Epithelial cell of proximal tubule (primary cell): ENCODE measurements at places on chromosomes 5 and 9. TPM values are rescaled to one million over a fixed set of nuclear protein-coding genes. Genes with fewer than 3 reads are reported as not detected.

- no peak for DNase-seq
Observed at GRCh38 chr9:98690686-98691085, 18.0 kb downstream of the GABBR2 start.

DNA sequence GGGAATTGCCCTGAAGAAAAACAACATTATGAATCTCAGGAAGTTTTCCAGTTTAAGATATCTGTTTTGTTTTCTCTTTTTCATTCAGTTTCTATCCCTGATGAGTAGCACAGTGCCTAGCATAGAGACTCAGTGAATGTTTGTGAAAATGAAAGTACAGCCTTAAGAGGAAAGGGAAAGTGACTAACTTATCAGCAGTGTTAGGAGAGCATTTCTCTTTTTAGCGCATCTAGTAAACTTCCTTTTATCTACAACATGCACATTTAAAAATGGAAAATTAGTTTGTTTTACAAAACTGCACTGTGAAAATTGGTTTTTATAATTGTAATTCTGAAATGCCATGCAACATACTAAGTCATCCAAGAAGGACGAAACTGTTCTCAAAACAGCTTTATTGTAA lies 110.8 kb downstream of the SMARCA2 start:
- DNase-seq, result no peak

GRCh38 chr5:140287801-140288521 lies 14.9 kb downstream of the PFDN1 start:
- no peak for DNase-seq

DNA sequence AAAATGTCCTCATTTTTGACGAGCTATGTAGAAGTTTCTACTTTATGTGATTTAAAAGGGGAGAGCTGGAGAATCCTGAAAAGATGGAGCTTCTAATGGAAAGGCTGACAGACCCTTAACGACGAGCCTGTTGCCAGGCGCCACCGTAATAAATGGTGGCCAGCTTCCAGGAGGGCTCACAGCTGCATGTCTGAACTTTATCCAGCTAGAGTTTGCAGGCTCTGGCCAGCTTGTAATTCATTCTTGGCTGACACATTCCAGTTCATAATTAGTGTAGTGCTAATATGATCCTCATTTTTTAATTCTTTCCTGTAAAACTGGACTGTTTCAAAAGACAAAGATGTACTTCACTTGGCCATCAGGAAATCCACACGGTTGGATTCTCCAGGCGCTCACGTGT lies 246.7 kb downstream of the GAS1 start:
- DNase-seq, result no peak

PFN3 gene
- not detected in 2 replicates for total RNA-seq

GCNT1 gene
- 7.7 and 9.9 TPM in 2 replicates for total RNA-seq

GRCh38 chr5:111200828-111201227 lies 23.4 kb upstream of the CAMK4 start:
- no peak for DNase-seq

- DNase-seq, result no peak
Observed at GRCh38 chr5:124935065-124935464, 188.6 kb upstream of the ZNF608 start.

C5orf63 gene
- 4.6 and 11.9 TPM in 2 replicates for total RNA-seq

DNA sequence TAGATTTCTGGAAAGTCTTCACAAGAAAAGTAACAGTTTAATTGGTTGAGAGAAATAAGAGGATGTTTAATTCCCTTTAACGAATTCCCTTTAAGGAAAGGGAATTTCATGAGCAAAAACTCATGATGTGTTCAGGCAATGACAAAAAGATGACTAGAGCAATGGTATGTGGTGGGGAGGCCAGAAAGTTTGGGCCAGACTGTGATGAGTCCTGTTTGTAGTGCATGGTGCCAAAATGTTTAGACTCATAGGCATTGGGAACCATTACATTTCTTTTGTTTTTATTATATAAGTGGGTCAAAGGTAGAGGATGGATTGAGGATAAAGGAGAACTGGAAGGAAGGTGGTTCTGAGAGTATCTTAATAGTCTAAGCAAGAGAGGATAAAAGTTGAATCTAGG lies 10.9 kb downstream of the CNTRL start:
- DNase-seq, result no peak

- DNase-seq, result no peak
Observed at GRCh38 chr9:89412951-89413350, 85.0 kb downstream of the SEMA4D start.

GRCh38 chr9:95029288-95029687 lies 288.2 kb downstream of the FANCC start:
- no peak for DNase-seq

NXNL2 gene
- total RNA-seq, result 3.1 and 6.9 TPM in 2 replicates

DNA sequence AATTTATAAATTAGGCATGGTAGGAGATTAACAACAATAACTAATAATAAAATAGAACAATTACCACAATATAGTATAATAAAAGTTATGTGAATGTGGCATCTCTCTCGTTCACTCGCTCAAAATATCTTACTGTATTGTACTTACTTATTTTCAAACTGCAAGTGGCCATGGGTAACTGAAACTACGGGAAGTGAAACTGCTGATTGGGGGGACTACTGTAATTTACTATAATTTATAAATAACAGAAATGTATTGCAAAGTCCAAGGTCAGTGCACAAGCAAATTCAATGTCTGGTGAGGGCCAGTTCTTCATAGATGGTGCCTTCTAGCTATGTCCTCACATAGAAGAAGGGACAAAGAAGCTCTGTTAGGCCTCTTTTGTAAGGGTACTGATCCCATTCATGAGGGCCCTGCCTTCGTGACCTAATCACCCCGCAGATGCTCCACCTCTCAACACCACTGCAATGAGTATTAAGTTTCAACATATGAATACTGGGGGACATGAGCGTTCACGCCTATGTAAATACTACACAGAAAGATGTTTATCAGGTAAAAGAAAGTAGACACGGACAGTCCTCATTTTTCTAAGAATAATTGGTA lies 39.0 kb downstream of the KCNIP1 start:
- DNase-seq, result no peak

MCC gene
- total RNA-seq, result 4.3 and 6.3 TPM in 2 replicates

GRCh38 chr9:3992924-3993323 lies 306.9 kb downstream of the GLIS3 start:
- peak; percentile 75 for DNase-seq

DNA sequence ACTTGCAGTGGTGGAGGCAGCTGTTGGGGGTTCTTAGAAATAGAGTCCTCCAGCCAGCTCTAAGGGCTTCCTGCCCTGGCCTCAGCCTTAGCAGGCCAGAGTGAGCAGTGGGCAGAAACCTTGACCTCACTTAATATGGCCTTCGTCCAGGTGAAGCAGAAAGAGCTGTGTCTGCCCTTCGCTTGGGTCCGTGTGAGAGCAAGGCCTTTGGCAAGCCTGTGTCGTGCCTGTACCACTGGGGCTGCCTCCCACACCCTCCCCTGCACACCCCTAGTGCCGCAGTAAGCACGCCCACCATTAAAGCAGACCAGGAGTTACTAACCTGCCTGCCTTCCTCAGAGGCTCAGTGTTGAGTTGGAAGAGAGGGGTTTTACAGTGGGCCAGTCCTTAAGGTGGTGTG lies 13.6 kb downstream of the ARPC5L start:
- DNase-seq, result no peak

CNTNAP3 gene
- 5.5 and 16.6 TPM in 2 replicates for total RNA-seq

DNA sequence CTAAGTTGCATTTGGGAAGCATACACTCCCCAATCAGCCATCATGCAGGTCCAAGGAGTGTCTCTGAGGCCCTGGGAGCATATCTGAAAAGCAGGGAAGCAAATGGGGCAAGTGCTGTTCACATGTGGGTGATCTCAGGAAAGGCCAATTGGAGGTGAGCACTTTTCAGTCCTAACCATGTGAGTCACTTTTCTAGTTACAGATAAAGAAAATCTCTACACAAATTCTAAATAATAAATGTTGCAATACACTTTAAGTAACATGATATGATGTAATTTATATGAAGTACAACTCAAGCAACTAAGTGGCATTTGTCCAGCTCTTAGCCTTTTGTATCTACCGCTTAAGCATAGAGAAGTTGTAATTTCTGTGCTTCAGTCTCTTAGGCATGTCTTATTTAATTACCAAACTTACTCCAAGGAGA lies 18.4 kb downstream of the ADAMTS16 start:
- no peak for DNase-seq

MAMDC4 gene
- 1.2 and 4.8 TPM in 2 replicates for total RNA-seq

DNA sequence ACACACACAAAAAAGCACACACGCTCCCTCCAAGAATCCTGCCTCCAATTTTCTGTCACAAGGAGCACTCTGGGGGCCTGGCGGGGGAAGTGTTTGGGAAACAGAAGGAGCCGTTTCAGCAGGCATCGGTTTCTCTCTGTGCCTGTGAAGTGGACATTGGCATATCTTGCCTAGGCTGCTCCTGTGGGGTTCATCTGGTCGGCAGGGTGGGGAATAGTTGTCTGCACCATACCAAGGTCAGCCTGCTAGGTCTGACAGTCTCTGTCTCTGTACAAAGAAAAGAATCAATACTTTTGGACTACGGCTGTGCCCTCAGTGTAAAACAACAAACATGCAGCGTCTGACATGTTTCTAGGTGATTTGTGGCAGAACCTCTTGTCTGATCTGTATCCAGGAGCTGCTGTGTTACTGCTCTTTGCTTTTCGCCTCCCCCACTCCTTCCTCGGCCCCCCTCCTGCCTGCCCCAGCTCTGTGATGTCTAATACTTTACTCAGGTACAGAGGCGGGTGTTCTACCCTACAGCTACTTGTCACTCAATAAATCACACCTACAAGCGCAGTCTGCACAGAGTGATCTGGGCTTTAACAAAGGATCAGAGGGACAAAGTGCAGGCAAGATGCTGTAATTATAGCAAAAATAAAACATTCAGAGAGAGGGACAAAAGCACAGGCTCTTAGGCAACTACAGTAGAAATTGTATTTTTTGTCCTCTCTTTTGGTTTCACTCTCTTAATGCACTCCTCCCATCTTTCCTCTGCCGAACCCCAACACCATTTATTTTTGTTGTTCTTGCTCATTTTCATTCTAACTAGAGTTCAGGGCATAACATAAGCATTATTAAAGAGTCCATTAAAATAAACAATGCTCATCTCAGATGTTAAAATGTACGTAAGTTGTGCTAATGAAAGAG lies 216.7 kb downstream of the BNC2 start:
- no peak for DNase-seq

- no peak for DNase-seq
Observed at GRCh38 chr9:99787556-99787955, 34.1 kb upstream of the NR4A3 start.

- no peak for DNase-seq
Observed at GRCh38 chr9:71515626-71516025, 252.7 kb downstream of the CEMIP2 start.

HAND1 gene
- not detected in 2 replicates for total RNA-seq

GRCh38 chr9:4315582-4316215 lies 15.8 kb upstream of the GLIS3 start:
- DNase-seq, result no peak

CYLC2 gene
- not detected in 2 replicates for total RNA-seq

SMC2 gene
- 23.1 and 29.9 TPM in 2 replicates for total RNA-seq

GRCh38 chr5:67746103-67746502 lies 469.5 kb upstream of the PIK3R1 start:
- DNase-seq, result no peak

GRCh38 chr9:117957267-117957666 lies 253.1 kb downstream of the TLR4 start:
- DNase-seq, result peak; percentile 9

GRCh38 chr5:67588389-67588788 lies 391.8 kb upstream of the CD180 start:
- no peak for DNase-seq

DNA sequence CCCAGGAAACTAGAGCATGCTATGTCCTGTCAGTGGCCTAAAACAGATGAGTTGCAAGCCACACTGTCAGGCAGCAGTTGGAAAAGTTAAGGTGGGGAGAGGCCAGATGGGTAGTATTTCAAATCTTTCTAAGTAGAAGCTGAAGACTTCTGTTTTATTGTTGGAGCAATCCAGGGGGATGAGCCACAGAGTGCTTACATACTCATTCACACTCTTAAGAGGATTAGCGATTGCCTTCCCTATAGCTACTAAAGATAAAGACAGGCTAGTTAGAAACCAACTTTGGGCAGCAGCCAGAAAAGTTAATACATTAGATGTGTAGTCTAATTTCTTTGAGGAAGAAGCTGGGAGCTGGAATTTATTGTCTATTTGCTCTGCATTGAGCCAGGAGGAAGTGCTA lies 61.7 kb upstream of the ELAVL2 start:
- no peak for DNase-seq

GRCh38 chr5:43415935-43416802 lies 4.0 kb upstream of the CCL28 start:
- no peak for DNase-seq

CDKN2B-AS1 gene
- total RNA-seq, result 0.87 TPM in 1 of 2 replicates, not detected in the other

GRCh38 chr5:173317852-173318251 lies 10.4 kb downstream of the STC2 start:
- no peak for DNase-seq

IQGAP2 gene
- total RNA-seq, result 0.80 and 1.3 TPM in 2 replicates
